ENCODE measurements at places on chromosomes 1 and 21.

DNA sequence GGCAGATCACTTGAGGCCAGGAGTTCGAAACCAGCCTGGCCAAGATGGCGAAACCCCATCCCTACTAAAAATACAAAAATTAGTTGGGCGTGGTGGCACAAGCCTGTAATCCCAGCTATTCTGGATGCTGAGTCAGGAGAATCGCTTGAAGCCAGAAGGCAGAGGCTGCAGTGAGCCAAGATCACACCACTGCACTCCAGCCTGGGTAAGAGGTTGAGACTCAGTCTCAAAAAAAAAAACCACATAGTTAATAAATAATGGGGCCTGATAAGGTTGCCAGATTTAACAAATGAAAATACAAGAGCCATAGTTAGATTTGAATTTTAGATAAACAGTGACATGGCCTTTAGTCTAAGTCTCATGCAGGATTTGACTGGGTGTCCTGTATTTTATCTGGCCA, 175.7 kb downstream of the ZZZ3 start:
- DNase-seq = no peak

DNA sequence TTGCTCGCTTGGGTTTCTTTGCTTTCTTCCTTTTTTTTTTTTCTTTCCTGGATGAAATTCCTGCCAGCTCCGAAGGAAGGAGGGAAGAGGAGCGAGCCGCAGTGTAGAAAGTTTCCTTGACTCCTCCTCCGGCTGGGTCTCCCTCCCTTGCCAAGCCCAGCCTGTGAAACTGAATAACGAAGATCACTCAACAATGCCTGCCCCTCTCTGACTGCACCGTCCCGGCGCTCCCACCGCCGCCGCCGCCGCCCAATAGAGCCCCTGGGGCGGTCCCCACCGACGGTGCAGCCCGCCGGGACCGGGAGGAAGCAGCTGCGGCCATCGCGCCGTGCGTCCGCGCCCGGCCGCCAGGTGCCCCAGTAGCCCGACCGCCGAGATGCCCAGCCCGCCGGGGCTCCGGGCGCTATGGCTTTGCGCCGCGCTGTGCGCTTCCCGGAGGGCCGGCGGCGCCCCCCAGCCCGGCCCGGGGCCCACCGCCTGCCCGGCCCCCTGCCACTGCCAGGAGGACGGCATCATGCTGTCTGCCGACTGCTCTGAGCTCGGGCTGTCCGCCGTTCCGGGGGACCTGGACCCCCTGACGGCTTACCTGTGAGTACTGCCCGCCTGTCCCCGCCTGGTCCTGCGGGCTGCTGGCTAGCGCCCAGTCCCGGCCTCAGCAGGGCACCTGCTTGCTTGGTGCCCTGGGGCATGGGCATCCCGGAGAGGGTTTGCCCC, at the start of gene LGR6:
LGR6 (plus strand) TSS at position 186 of the 714 bp plus-strand sequence; CDS start at position 377, 191 bp downstream.
- no peak for DNase-seq

- DNase-seq = no peak
These were observed 37.2 kb downstream of the KCNJ6 start for GRCh38 chr21:37878946-37879660.

DNA sequence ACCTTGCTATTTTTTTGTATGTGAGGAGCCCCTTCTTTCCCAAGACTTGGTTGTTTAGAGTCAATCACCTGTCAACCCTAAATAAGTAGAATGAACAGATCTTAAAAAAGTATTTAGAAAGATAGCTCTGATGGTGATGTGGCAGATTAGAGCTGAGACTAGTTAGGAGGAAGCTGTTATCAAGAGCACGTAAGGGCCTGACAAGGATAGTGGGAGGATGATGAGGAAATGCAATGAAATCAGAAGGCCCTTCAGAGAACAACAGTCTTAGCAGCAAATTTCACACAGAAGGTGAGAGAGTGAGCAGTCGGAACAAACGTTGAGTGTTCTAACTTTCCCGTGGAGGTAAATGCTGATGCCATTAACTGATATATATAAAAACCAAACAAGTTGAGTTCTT, 15.9 kb upstream of the S1PR1 start:
- no peak for DNase-seq

DNA sequence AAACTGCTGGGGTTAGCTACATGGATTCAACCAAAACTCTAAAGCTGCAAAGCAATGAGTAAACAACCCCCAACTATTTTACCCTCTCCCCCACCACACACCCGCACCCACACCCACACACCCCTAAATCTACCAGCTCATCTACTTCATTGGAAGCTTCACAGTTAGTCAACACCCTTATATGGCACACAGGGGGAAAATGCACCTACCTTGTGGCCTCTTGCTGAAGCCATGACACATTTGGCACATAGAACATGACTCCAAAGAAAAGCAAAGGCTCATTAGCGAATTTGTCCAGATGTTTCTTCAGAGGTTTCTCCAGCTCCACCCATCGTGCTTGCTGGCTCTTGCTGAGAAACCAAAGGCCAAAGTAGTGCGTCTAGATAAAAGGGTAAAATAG, 99.8 kb downstream of the PTPN14 start:
- DNase-seq = no peak

DNA sequence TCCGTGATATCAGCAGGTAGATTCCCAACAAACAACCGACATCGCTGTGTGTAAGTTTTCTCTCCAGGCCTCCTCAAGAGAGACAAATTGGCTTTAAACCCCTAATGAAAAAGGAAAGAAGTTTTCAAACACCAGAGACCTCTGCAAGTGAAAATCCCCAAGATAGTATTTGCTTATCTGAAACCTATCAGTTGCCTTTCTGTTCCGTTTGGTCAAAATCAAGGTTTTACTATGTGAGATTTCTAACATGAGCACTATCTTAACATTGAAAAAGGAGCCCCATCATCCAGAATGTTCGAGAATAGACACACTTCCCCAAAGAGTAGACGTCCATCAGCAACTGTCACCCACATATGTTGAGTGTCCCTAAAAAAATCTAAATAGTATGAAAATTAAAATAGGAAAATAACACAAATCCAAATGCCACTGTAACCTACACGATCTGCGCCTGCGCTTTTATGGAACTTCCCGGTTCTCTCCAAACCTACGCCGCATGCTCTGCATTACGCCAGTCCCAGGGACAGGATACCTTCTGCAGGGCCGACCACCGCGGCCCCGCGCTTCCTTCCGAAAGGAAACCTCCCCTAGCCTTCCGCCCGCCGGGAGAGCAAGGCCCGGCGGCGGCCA, 1.4 kb downstream of the SFPQ start:
- no peak for DNase-seq

DNA sequence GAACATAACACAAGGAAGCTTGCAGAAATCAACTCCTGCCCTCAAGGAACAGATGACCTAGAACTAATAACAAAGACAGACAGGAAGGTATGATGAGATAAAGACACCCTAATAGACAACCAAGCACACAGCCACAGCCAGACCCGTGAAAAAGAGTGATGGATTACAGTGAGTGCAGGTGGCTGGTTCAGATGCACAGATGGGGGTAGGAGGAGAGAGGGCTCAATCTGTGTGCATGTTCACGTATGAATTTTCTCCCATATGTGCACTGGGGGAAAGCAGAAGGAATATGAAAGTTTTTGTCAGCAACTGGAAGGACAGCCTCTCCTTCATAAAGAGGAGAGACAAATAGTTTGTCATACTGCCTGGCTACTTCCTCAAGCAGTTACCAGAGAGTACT, 367.1 kb downstream of the PBX1 start:
- DNase-seq = no peak

- DNase-seq = no peak
These were observed 15.3 kb downstream of the CLCC1 start for GRCh38 chr1:108947871-108948525.

- peak; percentile 47 for DNase-seq
These were observed 2.1 kb downstream of the ARHGEF2 start for GRCh38 chr1:155976062-155976912.

DNA sequence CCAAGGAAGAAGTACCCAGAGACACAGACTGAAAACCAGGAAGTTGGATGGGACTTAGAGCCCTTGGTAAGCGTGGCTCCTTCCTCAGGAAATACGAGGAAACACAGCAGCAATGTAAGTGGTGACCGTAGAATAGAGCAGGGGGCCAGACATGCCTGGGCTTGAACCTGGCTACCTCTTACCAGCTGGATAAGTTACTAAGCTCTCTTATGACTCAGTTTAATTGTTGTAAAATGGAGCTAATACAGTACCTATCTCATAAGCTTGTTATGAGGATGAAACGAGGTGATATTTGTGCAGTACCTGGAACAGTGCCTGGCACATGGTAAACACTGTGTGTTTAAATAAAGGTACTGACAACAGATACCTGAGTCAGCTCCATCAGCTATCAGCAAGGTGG, 19.2 kb downstream of the EBNA1BP2 start:
- DNase-seq = no peak

- no peak for DNase-seq
These were observed 18.5 kb downstream of the ADORA1 start for GRCh38 chr1:203146042-203146369.

DNA sequence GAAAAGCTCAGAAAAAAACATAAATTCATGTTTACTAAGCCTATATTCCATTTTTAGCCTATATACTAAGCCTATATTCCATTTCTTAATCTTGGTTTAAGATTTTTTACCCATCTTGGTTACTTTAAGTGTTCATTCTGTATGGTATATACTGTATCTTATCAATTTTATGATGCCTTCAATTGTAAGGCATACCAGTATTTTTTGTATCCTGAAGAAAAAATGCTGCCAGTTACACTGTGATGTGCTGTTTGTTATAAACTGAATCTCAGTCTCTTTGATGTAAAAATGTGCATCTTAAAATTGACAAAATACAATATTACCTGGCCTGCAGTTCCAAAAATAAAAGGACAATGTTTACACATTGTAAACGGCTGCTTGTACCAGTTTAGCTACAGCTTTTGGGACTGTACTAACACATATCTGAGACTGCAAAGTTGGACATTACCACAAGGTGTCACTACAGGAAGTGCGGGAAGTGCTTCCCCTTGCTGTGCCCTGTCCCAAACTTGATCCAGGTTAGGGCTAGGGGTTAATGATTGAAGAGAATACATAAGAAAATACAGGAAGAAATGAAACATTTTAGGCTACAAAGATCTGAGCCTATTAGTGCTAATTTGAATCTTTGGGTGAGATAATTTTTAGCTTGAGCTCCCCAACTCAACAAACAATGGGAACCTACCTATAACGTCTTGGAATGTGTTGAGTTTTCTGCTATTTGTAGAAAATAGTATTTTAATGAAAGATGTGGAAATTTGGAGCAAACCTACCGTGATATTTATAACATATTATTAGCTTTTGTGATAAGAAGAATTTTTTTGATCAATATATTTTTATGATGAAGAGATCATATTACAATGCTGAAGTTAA, 108.9 kb downstream of the LBR start:
- DNase-seq = no peak

- no peak for DNase-seq
These were observed 97.1 kb downstream of the ETS2 start for GRCh38 chr21:38902608-38903445.

DNA sequence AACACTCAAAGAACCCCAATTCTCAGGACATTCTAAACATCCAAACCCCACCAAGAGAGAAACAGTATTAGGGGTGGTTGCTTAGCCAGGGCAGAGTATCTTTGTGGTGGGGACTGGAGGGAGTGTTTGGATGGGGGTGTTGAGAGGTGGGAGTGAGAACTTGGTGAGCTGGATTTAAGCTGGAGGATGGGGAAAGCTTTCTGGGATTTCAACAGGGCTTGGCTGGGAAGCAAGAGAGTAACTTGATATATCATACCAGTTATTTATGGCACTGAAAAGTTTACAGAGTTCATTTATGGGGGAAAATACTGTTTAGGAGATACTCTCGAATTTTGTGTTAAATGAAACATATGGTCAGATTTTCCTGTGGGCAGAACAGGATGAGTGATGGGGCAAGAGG, 6.8 kb upstream of the CNIH3 start:
- no peak for DNase-seq

DNA sequence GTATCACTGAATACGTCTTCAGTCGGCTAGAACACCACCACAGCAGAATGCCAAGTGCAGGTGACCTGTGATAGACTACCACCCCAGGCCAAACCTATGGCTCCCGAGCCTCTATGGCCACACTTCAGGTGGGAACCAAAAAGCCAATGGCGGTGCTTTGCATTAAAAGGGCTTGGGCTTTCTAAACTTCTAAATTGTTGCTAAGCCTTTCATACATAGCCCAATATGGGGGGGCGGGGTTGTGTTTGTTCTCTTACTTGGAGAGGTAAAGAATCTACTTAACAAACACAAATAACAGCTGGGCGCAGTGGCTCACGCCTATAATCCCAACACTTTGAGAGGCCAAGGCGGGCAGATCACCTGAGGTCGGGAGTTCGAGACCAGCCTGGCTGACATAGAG, 19.7 kb downstream of the USP48 start:
- no peak for DNase-seq

- no peak for DNase-seq
These were observed 30.9 kb downstream of the WNT3A start for GRCh38 chr1:228037401-228038386.

DNA sequence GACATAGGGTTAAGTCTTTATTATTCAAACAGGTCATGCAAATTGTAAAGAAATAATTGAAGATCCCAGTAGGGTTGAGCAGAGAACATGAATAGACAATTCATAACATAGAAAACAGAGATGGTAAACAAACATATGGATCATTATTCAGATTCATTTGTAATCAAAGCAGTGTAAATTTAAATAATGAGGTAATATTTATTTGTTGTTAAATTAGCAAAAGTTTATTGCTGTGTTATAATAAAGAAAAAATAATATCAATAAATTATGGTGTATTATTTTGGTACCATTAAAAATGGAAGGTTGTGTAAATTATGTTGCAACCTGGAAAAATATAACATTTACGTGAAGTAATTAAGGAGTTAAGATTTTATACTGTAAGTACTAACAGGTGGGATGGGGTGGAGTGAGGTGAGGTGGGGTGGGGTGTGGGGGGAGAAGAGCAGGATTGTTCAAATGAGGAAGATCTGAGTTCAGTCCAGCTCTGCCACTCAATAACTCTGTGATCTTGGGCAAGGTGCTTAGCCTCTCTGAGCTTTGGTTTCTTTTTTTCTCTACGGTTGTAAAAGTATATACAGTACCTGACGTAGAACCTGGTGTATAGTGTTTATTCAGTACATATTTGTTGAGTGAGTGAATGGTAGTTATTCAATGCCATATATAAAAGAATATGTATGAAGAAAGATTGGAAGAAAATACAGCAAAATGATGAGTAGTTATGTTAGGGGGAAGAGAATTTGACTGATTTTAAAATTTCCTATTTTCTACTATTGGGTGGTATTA, 140.3 kb upstream of the KIF26B start:
- DNase-seq = no peak

GRCh38 chr1:167145965-167146364, 52.1 kb downstream of the STYXL2 start:
- no peak for DNase-seq

DNA sequence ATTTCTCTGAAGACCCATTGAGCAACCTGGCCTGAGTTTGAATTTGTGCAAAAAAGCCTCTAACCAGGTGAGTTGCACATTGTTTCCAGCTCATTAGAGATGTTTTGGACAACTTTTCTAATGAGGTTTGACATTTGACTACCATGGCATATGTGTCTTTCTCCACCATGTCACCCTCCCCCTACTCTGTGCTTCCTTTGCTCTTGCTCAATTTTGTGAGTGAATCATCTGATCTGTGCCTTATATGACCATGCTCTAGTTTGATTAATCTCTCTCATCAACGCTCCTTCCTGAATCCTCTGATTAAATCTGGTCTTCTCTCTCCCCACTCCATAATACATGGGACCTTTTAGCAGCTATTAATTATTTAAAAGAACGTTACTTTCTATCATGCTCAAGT, 144.8 kb upstream of the SAMSN1 start:
- no peak for DNase-seq
